ENCODE measurements at places on chromosomes 2 and 18. TPM values are rescaled to one million over a fixed set of nuclear protein-coding genes. Genes with fewer than 3 reads are reported as not detected.
A peak's percentile ranks its signal among the peaks of the same experiment; 100 is the strongest.

EPB41L3 gene
- total RNA-seq = 0.34 TPM

- peak; percentile 34 for DNase-seq
Observed at GRCh38 chr2:8677646-8678592, 3.9 kb upstream of the ID2 start.

MC4R gene
- total RNA-seq = not detected

ADRA2B gene
- total RNA-seq = 0.47 TPM

DNA sequence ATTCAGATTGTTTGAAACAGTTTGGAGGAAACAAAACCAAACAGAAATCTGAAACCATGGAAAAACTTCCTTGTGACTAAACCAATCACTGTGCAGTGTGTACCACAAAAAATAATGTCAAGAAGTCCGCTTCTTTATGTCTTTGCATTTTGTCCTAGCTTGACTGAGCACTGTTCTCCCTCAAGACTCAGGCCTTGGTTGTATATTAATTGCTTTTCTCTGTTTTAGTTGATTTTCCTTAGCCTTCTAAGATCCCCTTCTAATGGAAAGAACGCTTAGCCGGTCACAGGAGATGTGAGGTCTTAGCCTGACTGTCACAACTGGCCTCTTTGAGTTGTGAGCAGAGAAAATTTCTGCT lies 56.6 kb downstream of the LCLAT1 start:
- no peak for DNase-seq

MYCN gene
- not detected for total RNA-seq

DNA sequence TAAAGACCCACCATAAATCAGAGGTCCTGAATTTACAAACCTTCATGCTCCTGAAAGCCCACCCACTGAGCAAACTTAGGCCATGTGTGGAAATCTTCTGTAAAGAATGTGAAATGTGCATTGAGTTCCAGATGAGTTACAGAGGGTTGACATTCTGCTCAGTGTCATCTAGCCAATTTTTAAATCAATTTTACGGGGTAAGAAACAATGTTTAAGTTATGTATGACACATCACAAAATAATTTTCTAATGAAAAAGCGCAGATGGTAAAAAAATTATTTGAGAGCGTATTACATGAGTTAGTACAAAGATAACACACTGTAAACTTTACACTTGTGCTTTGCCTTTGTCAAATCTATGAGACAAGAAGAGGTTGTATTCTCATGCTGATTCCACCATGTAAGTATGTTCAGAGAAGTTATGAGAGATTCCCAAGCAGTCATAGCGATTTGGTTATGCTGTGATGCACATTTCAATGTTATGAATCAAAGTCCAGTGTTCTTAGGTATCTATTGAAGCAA lies 446.3 kb downstream of the ADCYAP1 start:
- DNase-seq = no peak

DNA sequence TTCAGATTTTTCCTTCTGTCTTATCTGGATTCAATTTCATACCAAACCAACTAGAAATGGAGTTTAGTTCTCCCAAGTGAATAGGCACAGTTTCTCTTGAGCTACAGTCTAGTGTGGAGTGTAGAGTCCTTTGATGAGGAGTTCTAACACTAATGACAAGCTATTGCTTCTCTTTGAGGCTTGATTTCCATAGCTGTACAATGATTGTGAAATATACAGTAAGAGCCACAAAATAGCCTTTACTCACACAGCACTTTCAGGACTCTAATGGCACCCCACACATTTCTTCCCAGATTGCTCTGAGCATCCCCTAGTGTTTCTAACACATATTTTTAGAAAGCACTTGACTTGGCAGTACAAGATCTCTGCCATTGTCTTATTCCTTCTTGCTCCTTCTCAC lies 153.3 kb downstream of the LRRTM1 start:
- DNase-seq = no peak

DNA sequence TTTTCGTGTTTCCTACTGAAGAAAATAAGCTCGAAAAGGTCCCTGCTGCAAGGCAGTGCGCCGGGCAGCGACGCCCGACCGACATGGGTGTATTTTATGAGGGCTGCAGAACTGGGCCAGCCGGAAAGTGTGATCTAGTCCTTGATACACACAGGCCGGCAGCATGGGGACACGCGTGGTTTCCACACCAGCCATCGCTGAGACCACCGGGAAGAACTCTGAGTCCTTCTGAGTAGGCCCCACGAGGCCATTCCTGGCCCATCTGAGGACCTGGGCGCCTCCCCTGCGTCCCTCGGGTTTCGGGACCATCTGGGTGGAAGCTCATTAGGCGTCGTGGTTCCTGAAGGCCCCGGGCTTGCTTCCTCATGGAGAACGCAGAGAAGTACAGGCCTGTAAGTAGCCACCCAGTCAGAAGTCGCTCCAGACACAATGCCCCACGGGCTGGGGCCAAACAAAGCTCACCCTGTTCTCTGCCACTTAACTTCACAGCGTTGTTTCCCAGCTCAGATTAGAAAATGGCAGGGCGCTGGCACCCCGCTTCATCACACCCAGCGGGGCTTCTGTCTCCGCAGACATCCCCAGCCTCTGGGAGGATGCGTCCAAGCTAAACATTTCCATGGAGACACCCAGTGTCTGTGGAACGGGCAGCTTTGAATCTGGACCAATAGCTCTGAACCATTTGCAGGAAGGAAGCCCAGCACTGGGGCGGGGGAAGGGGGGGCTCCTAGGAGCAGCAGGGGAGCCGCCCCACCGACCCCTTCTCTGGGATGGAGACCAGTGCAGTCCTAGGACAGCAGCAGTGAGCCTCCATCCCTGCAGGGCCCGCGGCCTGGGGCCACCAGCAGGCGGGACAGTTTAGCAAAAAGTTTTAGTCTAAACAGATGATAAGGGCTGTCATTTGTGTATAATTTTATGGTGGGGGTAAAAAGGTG lies 2.4 kb downstream of the NFATC1 start:
- no peak for DNase-seq

- DNase-seq = no peak
Observed at GRCh38 chr2:164510895-164511294, 110.4 kb downstream of the GRB14 start.

Data from HCT116 (cell line).